ENCODE measurements at places on chromosomes 1 and 21.
A peak's percentile ranks its signal among the peaks of the same experiment; 100 is the strongest.

- DNase-seq, result peak; percentile 67
These were observed 34.7 kb downstream of the TOMM20 start for GRCh38 chr1:235093696-235094592.

DNA sequence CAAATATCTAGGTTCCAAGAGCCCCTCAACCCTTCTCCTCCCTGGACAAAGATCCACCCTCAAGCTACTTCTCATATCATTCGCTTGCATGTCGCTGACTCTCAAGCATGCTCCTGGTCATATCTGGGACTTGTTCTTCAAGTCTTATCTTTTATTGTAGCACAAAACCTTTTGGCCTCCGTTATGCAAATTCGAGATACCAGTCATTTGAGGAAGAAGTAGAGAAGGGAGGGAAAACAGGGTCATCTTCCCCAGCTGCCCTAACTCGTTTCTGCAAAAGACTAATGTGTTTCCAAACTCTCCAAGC lies 63.8 kb upstream of the ETS2 start:
- DNase-seq, result no peak

DNA sequence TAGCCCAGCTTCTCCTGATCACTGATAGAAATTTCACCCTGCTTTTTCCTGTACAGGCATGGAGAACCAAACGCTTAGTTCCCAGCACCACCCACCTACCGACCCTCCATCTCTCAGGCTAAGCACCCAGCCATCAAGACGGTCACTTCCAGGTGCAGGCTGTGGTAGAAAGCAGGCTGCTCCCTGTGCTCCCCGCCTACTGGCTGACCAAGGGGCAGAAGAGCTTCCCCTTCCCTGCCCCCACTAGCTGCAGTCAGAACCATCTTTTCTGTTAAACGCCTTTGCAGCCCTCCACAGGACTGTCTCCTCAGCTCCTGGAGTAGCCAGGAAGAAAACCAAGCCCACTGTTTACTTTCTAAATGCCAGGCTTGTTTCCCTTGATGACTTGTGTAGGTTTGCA lies 23.0 kb downstream of the SPATA46 start:
- no peak for DNase-seq

- DNase-seq, result peak; percentile 55
These were observed 4.2 kb downstream of the TFAP2E start for GRCh38 chr1:35577071-35577998.

GRCh38 chr1:42680921-42681683 lies 1.1 kb upstream of the YBX1 start:
- no peak for DNase-seq

GRCh38 chr1:186512698-186513457 lies 52.0 kb upstream of the PDC start:
- DNase-seq, result no peak

GRCh38 chr1:64038965-64039364 lies 164.5 kb upstream of the UBE2U start:
- DNase-seq, result no peak

- DNase-seq, result no peak
These were observed 94.0 kb downstream of the SLC35F3 start for GRCh38 chr1:233998456-233998855.

GRCh38 chr1:224753491-224753890 lies 137.4 kb downstream of the CNIH3 start:
- no peak for DNase-seq

DNA sequence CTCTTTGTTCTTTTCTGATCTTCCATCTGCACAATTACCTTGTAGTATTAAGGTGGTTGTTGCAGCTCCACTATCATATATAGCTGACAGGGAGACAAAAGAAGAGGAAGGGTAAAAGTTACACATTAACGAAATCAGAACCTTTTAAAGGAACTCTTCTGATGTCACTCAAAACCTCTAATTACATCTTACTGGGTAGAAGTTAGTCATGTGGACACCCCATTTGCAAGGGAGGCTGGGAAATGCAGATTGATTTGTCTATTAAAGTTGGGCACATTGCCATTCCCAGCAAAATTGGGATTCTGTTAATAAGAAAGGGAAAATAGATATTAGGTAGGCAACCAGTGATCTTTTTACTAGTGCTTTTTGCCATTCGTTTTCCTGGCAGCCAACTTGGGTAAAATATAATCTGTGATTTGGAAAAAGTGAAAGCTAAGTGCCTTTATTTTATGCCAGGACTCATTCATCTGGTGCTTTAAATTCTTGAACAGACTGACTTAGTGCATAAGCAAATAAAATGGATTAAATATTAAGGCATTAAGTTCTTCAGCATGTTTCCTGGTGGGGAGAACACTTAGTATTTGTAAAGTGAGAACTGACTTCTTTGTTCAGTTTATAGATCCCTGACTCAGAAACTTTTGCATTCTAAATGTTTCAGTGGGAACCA lies 71.3 kb downstream of the DNM3 start:
- no peak for DNase-seq

DNA sequence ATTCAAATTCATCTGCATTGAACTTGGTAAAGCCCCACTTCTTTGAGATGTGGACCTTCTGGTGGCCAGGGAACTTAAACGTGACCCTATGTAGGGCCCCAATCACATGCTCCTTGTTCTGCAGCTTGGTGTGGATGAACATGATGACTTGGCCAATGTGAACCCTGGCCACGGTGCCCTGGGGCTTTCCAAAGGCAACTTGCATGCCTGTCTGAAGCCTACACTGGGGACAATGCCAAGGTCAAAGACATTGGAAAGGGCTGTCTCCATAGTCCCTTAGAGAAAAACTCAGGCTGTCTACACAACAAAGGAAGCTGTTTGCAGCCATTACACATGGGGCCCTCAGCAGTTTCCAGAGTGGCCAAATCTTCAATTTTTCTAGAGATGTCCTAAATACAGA lies 8.9 kb upstream of the VPS13D start:
- DNase-seq, result no peak

DNA sequence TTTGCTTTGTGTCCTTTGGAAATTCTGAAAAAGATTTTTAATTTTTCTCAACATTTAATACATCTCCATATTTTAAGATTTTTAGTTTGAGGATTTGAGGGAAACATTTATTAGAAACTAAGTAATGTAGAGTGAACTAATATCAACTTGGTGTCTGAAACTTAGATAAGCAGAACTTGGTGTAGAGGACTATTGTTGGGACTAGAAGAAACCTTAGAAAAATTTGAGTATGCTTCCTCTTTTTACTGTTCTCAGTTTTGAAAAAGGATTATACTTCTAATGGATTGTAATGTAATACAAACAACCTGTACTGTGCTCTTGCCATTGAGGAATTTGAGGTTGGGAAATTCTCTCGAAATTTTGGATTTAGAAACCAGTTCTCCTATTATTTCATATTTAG lies 2.4 kb downstream of the FNBP1L start:
- no peak for DNase-seq

DNA sequence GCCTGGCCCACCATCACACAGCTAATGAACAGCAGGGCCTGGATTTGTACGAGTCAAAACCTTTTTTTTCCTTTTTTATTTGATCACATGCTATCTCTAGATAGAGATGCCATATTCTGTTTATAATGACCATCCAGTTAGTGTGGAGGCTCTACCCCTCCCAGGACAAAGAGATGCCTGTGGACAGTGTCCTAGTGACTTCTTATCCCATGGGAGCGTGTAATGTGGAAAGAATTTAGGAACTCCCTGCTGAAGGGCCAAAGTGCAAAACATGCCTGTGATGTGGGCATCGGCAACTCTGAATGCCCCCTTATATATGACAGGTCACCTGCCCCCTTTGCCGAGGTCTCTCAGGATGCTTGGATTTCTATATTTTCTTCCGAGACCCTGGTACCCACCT lies 292.2 kb downstream of the RRAGC start:
- DNase-seq, result no peak

- no peak for DNase-seq
These were observed 92.5 kb downstream of the CDC42BPA start for GRCh38 chr1:227225715-227226346.

DNA sequence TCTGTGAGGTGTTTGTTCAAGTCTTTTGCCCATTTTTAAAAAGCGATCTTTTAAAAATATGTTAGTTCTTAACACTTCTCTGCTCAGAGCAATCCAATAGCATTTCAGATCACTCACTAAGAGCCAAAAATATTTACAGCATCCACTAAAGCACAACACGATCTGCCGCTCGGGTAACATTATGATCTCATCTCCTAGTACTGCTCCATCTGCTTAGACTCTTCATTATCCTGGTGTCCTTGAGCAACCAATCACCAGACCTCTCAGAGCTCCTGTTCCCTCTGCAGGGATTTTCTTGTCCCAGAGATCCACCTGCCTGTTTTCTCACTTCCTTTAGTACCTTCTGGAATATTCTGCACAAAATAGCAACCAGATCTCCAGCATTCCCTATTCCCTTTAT lies 235.3 kb upstream of the ESRRG start:
- no peak for DNase-seq

GRCh38 chr1:177600936-177601335 lies 368.9 kb downstream of the SEC16B start:
- DNase-seq, result no peak

DNA sequence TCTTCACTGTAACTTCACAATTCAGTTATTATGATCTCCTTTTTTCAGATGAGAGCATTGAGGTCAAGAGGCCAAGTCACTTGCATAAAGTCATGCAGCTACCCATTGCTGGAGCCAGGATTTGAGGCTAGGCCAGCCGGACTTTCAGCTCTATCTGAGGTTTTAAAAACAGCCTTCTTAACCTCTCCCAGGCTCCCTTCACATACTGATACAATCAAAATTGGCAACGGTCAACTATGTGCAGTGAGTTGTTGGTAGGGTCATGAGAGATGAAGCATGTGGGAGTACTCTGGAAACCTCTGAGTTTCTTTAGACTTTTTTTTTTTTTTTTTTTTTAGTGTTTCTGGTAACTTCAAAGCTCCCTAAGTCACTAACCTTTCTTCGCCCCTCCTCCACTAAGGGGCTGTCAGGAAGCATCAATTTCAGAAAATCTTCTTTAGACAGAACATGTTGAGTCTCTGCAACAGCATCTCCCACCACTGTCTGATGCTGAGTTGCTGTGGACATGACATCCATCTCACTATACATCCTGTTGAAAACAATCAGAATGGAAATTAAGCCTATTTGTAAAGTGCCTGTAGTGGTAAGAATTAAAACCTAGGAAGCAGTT lies 201.8 kb downstream of the SIPA1L2 start:
- DNase-seq, result no peak

GRCh38 chr1:86101616-86102015 lies 55.0 kb downstream of the COL24A1 start:
- no peak for DNase-seq

DNA sequence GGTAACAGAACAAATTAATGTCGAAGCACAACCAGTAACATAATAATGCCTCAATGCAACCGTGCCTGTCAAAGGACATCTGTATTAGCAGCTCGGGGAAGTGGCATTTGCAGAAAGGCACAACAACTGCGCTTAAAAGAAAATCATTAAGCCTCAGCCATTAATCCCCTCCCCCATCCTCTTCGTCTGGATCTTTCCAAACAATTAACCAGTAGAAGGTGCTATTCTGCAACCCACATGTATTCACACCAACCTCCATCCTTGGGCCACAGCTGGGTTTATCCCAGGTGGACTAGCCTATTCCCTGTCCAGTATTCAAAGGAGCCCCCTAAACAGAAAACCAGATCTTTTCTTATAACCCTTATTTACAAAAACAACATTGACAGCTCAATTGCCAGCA lies 2.6 kb downstream of the RERE start:
- DNase-seq, result no peak

- DNase-seq, result no peak
These were observed 43.0 kb upstream of the TARS2 start for GRCh38 chr1:150444232-150444631.

DNA sequence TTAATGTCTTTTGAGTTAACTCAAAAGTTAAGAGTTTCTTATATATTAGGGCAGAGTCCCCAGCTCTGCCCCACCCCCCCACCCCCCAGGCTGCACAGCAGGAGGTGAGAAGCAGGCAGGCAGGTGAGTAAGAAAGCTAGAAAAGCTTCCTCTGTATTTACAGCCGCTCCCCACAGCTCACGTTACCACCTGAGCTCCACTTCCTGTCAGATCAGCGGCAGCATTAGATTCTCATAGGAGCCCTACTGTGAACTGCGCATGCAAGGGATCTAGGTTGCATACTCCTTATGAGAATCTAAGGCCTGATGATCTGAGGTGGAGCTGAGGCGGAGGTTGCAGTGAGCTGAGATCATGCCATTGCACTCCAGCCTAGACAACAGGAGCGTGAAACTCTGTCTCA lies 81.9 kb downstream of the SIM2 start:
- DNase-seq, result no peak

DNA sequence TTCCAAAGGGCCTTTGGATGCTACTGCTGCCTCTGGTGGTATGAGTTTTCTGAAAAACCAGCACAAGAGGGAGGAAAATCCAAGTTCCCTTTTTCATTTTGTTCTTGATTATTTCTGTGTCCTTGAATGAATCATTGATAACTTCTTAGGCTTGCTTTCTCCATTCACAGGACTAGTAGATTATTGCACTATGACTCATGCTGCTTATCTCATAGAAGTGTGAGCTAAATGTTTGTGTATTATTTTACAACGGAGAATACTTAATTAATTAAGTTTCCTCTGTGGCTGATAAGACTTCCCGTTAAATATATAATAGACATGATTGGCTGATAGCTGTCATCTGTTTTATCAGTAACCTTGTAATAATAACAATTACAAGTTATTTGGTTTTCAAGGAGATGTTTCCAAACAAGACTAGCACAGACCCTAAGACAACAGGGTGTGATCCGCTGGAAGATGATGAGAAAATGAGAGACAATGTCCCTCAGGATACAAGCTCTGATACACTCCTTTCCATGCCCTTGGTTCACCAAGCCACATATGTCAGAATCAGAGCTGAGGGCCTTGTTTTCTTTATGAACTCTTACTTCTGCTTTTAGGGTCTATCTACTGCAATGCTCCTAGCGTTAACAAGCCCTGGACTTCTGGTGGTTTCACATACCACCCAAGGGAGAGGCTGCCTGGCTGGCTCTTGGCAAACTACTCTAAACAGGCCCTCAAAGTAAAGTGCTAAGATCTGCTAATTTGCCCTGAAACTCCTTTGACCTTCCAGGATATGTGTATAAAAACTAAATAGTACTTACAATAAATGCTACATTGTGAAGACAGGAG lies 1078.3 kb downstream of the TTLL7 start:
- no peak for DNase-seq

- no peak for DNase-seq
These were observed 810 bp downstream of the RGS5 start for GRCh38 chr1:163201906-163202305.

- DNase-seq, result no peak
These were observed 23.7 kb upstream of the EDARADD start for GRCh38 chr1:236370420-236370819.

GRCh38 chr1:41381692-41382479 lies 20.7 kb downstream of the FOXO6 start:
- DNase-seq, result no peak

DNA sequence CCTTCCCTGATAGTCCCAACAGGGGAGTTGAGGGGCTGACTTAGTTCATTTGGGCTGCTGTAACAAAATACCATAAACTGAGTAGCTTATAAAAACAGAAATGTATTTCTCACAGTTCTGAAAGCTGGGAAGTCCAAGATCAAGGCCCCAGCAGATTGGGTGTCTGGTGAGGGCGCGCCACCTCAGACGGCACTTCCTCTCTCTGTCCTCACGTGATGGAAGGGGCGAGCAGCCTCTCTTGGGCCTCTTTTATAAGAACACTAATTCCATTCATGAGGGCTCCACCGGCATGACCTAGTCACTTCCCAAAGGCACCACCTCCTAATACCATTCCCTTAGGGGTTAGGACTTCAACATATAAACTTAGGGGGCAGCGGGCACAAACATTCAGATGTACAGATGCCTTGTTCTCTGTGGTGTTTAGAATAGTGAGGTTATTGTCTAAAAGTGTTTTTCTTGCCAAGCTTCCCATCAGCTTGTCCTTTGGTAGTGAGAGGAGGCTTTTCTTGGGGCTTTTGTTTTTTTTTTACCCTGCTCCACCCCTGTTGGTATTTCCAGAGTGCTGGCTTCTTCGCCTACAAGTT lies 20.3 kb downstream of the NIPAL3 start:
- no peak for DNase-seq
